Activated T-cell treated with anti-CD3 and anti-CD28 coated beads, Interleukin-2, amount 50 U/mL, for 72 hours (primary cell): ENCODE measurements at places on chromosomes 4 and X. TPM values are rescaled to one million over a fixed set of nuclear protein-coding genes. Genes with fewer than 3 reads are reported as not detected.

GRCh38 chr4:122514671-122515070 lies 58.1 kb upstream of the IL2 start:
- peak overlapping the region; percentile 43 for H3K27ac ChIP-seq
- peak overlapping the region; percentile 9 for H3K4me3 ChIP-seq
- peaks cover 18% of the 10 kb centered on the region for H3K27me3 ChIP-seq

DNA sequence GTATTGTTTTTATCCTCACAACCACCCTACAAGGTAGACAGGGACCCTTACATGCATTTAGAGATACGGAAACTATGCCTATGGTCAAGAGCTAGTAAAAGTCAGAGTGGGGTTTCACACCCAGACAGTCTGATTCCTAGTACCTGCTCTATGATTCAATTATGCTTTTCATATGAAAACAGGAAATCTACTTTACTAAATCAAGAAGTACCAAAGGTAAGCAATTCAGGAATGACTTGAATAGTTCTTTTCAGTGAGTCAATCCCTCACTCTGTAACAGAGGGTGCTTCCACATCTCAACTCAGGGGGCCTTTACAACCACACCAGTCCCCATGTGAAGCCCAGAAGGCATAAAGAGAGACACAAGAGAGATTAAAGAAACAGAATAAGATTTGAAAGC lies 191.4 kb downstream of the PPP3CA start:
- peak overlapping the region; percentile 78 for H3K4me3 ChIP-seq
- H3K27me3 ChIP-seq = no peaks in the 10 kb centered on the region
- DNase-seq = peak; percentile 50
- no peaks in the 10 kb centered on the region for H3K36me3 ChIP-seq
- peaks cover 46% of the 10 kb centered on the region for H3K4me1 ChIP-seq
- H3K27ac ChIP-seq = peak overlapping the region; percentile 71

GRCh38 chr4:23630110-23630509 lies 259.7 kb downstream of the PPARGC1A start:
- H3K36me3 ChIP-seq = no peaks in the 10 kb centered on the region
- H3K4me3 ChIP-seq = no peak overlapping the region
- no peak for DNase-seq
- no peaks in the 10 kb centered on the region for H3K27me3 ChIP-seq
- H3K4me1 ChIP-seq = no peaks in the 10 kb centered on the region

GRCh38 chrX:31658360-31658759 lies 586.5 kb upstream of the FTHL17 start:
- no peak overlapping the region for H3K27ac ChIP-seq
- no peak for DNase-seq
- peaks cover under 1% of the 10 kb centered on the region for H3K27me3 ChIP-seq

DNA sequence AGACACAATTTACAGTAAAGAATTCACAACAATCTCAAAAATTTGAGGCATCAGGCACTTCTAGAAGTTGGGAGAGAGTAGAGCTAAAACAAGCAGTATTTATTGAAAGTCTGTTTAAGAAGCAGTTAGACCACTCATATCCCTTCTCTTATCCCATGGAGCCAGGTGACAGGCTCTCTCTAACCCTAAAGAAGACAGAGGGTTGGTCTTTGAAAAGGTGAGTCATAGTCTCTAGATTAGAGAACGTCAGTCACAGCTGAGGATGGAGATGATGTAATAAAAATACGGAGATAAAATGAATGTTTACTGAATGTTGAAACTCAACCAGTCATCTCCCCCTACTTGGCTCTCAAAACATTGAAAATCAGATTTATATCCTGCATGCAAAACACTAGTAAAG lies 223.8 kb downstream of the CHIC2 start:
- H3K4me3 ChIP-seq = no peak overlapping the region
- no peak overlapping the region for H3K27ac ChIP-seq
- H3K27me3 ChIP-seq = peaks cover 12% of the 10 kb centered on the region
- H3K4me1 ChIP-seq = no peaks in the 10 kb centered on the region

SLC7A11 gene
- 15.4 TPM for total RNA-seq
